Hippocampal formation (tissue), 2 donors: ENCODE measurements at places on chromosomes 12 and 14.

DNA sequence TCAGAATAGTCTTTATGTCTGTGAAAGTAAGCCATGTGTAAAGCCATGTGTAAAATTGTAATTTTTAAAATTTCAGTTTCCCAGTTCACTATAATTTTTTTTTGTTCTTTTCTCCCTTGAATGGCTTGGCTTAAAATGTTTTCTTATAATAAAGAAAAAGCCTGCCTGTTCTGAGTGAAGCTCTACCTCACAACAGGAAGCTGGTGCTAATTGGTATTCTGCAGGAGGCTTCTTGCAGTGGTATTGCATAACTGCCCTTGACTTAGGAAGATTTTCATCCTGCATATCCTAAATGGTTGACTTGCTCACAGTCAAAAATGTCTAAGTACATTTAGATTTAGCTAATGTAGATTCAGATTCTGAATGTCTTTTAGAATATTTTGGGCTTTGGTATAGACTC, 49.5 kb downstream of the ATP2A2 start:
- peak; percentile 51 for DNase-seq

GRCh38 chr12:84412226-84412625, 500.4 kb downstream of the SLC6A15 start:
- DNase-seq: no peak

- no peak for DNase-seq
Observed at GRCh38 chr14:36022765-36023410, 153.6 kb downstream of the PTCSC3 start.

DNA sequence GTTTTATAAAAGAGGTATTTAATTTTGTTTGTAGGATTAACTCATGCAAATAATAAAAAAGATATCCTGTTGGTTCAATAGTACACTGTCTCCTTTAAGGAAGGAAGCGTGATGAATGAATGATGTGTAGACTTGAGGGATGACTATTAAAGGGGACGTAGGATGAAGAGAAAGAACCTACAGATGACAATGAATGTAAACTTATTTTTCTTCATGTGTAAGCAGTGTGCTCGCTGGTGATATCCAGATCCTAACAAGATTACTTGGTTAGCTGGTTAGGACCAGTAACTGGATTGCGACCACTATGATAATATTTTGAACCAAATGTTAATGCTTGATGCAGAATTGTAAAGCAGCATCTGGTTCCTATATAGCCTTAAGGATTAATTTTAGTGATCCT, 2.6 kb downstream of the ARF6 start:
- DNase-seq: no peak

- DNase-seq: no peak
Observed at GRCh38 chr12:4705824-4706223, 14.4 kb upstream of the GALNT8 start.

DNA sequence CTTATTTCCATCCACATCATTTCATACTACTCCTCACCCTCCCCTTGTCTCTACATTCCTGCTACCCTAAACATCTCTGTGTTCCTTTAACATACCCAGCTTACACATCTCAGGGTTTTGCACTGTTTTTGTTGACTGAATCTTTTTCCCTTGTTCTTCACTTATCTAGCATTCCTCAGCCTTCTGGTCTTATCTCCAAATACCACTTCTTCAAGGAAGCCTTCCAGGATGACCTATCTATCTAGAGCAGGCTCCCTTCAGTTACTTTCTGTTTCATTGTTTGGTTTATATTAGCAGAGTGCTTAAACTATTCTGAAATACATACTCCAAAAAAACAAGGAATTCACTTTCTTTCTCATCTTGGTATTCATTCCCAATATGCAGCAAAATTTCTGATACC, 353.1 kb downstream of the NAV3 start:
- no peak for DNase-seq
